ENCODE measurements at places on chromosomes 6 and 20. TPM values are rescaled to one million over a fixed set of nuclear protein-coding genes. Genes with fewer than 3 reads are reported as not detected.

- no peak for DNase-seq
- peaks cover 5% of the 10 kb centered on the region for H3K36me3 ChIP-seq
- no peaks in the 10 kb centered on the region for H3K27me3 ChIP-seq
- no peak overlapping the region for H3K27ac ChIP-seq
- H3K4me1 ChIP-seq, result no peaks in the 10 kb centered on the region
Measured at GRCh38 chr20:37236462-37236861, 25.2 kb downstream of the GHRH start.

Gene PACRG
- total RNA-seq, result 0.64 TPM

DNA sequence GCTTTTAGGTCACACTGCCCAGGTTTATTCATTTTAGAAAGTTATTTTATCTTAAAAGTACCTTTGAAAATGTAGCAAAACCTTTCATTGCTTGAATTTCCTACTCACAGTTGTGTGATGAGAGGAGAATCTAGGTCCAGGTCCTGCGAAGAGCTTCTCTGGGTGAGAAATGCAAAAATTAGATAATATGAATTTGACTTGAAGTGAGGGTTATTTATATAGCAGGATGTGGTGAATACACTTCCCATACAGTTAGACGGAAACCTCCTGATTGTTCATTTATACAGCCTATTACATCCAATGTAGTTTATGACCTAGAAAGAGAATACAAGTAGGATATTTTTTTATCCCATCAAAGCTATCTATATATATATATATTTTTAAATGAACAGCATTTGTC is 30.5 kb downstream of the CDKAL1 start:
- H3K4me1 ChIP-seq, result no peaks in the 10 kb centered on the region
- no peak for DNase-seq
- H3K27me3 ChIP-seq, result no peaks in the 10 kb centered on the region

DNA sequence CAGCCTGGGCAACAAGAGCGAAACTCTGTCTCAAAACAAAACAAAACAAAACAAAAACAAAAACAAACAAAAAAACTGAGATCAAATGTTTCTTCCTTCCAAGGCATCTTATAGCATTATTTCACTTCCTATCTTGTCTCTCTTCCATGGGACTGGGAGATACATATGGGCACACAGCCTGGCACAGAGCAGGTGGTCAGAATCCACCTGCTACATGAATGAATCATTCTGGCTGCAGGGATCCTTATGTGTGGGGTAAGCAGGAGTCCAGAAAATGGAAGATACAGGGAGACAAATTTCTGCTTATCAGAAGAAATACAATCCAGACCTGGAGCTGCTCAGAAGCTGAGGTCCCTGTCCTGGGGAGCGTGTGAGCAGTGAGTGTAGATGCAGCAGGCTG is 18.2 kb upstream of the CCM2L start:
- no peaks in the 10 kb centered on the region for H3K36me3 ChIP-seq
- no peak overlapping the region for H3K27ac ChIP-seq
- DNase-seq, result no peak
- no peaks in the 10 kb centered on the region for H3K4me1 ChIP-seq

GRCh38 chr20:46179862-46180261 is 61.7 kb downstream of the CD40 start:
- no peak for DNase-seq
- H3K27ac ChIP-seq, result no peak overlapping the region
- no peaks in the 10 kb centered on the region for H3K4me1 ChIP-seq
- H3K27me3 ChIP-seq, result peaks cover 3% of the 10 kb centered on the region
- H3K36me3 ChIP-seq, result no peaks in the 10 kb centered on the region

DNA sequence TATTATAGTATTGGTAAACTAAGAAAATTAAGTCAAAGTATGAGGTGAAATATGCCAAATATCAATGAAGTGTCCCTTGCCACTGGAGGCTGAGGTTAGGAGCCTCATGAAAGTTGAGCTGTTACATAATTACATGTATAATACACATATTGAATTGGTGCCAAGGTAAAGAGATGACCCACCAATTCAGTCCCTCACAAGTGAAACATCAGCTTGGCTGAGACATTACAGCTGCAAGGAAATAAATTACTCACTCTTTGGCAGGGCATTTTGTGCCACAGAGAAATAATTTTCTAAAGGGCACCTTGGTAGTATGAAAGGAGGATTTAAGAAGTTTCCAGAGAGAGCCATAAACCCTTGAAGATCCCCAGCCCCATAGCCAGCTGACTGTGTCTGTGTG is 127.4 kb downstream of the ADGRG6 start:
- H3K27ac ChIP-seq, result no peak overlapping the region
- no peaks in the 10 kb centered on the region for H3K27me3 ChIP-seq
- no peaks in the 10 kb centered on the region for H3K36me3 ChIP-seq
- no peak for DNase-seq
- no peaks in the 10 kb centered on the region for H3K4me1 ChIP-seq

DNA sequence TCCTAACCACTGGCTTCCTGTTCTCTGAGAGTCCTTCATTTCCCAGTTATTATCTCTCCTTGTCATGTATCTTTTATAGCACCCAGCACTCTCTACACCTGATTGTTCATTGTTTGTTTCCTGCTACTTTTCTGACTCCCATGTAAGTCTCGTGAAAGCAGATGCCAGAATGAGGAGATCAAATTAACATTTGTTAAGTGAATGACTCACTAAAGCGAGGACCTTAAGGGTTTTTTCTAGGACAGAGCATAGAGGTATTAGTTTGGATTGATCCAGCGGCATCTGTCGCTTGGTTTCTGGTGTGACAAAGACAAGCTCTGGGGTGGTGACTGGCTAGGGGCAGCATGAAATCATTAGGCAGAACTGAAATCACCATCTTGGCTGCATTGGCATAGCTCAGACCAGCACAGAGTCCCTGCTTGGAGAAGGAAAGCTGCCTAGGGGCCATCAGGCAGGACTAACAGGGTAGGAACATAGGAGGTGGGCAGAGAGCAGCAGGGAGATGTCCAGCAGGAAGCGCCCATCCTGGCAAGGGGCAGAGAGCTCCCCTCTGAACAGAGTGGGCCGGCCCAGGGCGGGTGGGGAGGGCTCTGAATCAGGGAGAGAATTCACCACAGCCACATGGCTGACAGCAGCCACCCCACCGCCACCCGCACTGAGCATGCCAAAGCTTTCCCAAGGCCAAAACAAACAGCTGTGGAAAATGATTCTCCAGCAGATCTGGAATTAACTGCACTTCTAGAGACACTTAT is 97.1 kb upstream of the CEP85L start:
- no peaks in the 10 kb centered on the region for H3K27me3 ChIP-seq
- H3K4me3 ChIP-seq, result peak overlapping the region; percentile 31
- DNase-seq, result no peak
- H3K27ac ChIP-seq, result no peak overlapping the region
- no peaks in the 10 kb centered on the region for H3K4me1 ChIP-seq

GRCh38 chr6:113115196-113115595 is 741.9 kb upstream of the MARCKS start:
- no peaks in the 10 kb centered on the region for H3K36me3 ChIP-seq
- no peaks in the 10 kb centered on the region for H3K27me3 ChIP-seq
- H3K27ac ChIP-seq, result no peak overlapping the region
- H3K4me1 ChIP-seq, result no peaks in the 10 kb centered on the region
- no peak for DNase-seq

DNA sequence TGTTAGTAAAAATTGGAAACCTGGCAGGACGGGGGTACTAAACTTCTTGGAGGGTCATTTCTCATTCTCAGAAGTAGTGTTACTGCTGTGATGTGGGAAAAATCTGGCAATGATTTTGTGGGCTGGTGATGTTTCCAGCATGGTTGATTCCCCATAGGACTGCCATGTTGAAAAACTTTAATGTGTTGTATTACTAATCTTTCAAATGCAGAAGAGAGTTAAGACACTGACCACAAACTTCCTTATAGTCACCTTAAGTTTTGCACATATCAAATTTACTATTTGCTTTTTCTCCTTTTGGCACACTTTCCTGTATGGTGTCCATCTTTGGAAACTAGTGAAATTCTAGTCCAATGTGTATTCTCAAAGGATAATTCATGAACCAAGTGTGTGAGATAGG is 236.2 kb upstream of the TAB2 start:
- H3K4me1 ChIP-seq, result no peaks in the 10 kb centered on the region
- H3K27me3 ChIP-seq, result no peaks in the 10 kb centered on the region
- H3K36me3 ChIP-seq, result no peaks in the 10 kb centered on the region
- no peak overlapping the region for H3K4me3 ChIP-seq

DNA sequence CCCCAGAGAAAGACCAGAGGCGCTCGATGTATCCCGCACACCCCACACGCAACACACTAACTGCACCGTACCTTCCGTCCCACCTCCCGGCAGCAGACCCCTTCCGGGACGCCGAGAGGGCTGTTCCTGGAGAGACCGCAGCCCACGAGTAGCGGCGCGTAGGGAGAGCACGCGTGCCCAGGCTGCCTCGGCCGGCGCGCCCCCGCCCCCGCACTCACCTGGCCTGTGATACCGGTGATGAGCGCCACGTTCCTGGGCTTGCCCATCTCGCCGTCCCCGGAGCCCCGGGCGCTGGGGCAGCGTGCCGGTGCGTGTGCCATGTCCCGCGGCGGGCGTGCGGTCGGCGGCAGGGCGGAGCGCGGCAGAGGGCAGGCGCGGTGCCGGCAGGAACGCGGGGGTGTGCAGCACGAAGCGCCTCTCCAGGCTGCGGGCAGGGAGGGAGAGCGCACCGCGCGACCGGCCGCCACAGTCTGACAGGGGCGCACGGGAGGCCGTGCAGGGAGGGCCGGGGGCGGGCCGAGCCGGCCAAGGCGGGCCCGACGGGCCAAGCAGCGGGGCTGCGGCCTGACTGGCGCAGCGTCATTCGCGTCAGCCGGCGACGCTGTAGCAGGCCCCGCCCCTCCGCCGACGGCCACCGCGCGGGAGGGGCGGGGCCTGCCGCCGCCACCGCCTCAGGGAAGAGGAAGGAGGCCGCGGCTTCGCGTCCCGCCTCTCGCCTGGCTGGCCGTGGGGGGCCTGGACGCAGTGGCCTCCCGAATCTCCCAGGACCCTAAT is at the start of gene GMDS:
Gene GMDS, minus strand, starts transcription at position 503 of the 774 bp plus-strand sequence.
- H3K36me3 ChIP-seq, result no peaks in the 10 kb centered on the region
- H3K27me3 ChIP-seq, result no peaks in the 10 kb centered on the region

GRCh38 chr20:53748821-53749421 is 155.3 kb upstream of the ZNF217 start:
- no peaks in the 10 kb centered on the region for H3K36me3 ChIP-seq
- no peaks in the 10 kb centered on the region for H3K4me1 ChIP-seq
- no peak overlapping the region for H3K4me3 ChIP-seq
- H3K27me3 ChIP-seq, result no peaks in the 10 kb centered on the region
- H3K27ac ChIP-seq, result no peak overlapping the region
- DNase-seq, result no peak

- DNase-seq, result peak; percentile 56
- H3K36me3 ChIP-seq, result no peaks in the 10 kb centered on the region
- H3K27ac ChIP-seq, result peak overlapping the region; percentile 60
- H3K27me3 ChIP-seq, result no peaks in the 10 kb centered on the region
Measured at GRCh38 chr6:137933696-137934095, 66.6 kb downstream of the TNFAIP3 start.

DNA sequence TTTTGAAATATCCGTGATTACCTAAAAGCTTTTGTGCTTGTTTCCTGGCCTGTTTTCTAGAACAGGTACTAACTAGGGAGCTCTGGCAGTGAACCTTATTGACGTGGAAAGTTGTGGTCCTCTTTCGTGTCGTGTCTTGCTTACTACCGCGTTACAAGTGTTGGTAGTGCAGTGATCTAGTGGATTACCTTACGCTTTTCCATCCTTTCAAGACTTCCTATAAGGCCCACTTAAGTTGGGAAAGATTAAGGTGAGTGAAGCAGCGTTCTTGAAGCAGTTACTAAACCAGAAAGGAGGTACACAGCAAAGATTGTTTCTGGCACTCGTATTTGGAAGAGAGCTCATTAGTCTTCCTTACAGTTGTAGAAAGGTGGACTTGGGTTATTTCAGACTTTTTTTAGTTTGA is 1.9 kb downstream of the PNRC1 start:
- peak overlapping the region; percentile 96 for H3K4me3 ChIP-seq
- H3K36me3 ChIP-seq, result no peaks in the 10 kb centered on the region
- DNase-seq, result no peak
- H3K27me3 ChIP-seq, result no peaks in the 10 kb centered on the region
- peak overlapping the region; percentile 100 for H3K27ac ChIP-seq
- H3K4me1 ChIP-seq, result peaks cover 3% of the 10 kb centered on the region

Gene LGSN
- not detected for total RNA-seq

DNA sequence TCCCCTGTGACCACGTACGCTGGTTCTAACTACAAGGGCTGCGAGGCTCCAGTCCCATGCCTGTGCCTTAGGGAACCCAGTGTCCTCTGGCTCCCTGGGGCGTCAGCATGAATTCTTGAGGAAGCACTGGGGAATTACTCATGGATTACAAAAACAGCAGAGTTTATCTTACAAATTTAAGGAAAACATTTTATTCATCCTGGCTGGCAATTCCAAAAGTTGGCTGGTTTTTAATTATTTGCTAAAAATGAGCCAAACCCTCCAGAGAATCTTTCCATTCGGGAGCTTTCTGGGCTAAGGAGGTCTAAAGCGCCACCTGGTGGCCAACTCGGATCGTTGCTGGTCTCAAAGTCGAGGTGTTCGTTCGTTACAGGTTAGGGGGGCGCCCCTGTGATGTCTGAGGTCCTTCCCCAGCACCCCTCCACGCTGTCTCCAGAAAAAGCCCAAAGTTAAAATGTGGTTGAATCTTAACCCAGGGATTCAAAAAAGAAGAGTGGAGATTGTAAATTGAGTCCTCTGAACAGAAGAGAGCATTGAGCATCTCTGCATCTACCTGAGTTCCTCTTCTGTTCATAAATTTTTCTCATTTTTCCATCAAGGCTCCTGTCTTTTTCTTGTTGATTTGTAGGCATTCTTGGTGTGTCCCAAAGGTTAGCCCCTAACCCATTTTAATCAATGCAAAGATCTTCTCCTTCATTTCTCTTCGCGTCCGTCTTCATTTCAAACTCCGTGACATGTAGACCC is 99.4 kb downstream of the BFSP1 start:
- H3K27ac ChIP-seq, result no peak overlapping the region
- no peak overlapping the region for H3K4me3 ChIP-seq

GRCh38 chr6:107972413-107973096 is 14.5 kb upstream of the SEC63 start:
- H3K36me3 ChIP-seq, result no peaks in the 10 kb centered on the region
- no peaks in the 10 kb centered on the region for H3K27me3 ChIP-seq
- no peaks in the 10 kb centered on the region for H3K4me1 ChIP-seq
- DNase-seq, result no peak
- no peak overlapping the region for H3K27ac ChIP-seq

GRCh38 chr6:39980839-39981580 is 46.7 kb upstream of the MOCS1 start:
- H3K27ac ChIP-seq, result peak overlapping the region; percentile 33
- no peaks in the 10 kb centered on the region for H3K4me1 ChIP-seq
- no peaks in the 10 kb centered on the region for H3K36me3 ChIP-seq
- H3K4me3 ChIP-seq, result no peak overlapping the region
- DNase-seq, result no peak
- H3K27me3 ChIP-seq, result no peaks in the 10 kb centered on the region

- no peaks in the 10 kb centered on the region for H3K36me3 ChIP-seq
- no peak overlapping the region for H3K4me3 ChIP-seq
- H3K27ac ChIP-seq, result peak overlapping the region; percentile 40
- H3K27me3 ChIP-seq, result no peaks in the 10 kb centered on the region
Measured at GRCh38 chr20:36017048-36017951, 48.9 kb downstream of the CNBD2 start.

- no peaks in the 10 kb centered on the region for H3K27me3 ChIP-seq
- no peaks in the 10 kb centered on the region for H3K36me3 ChIP-seq
- H3K4me1 ChIP-seq, result peaks cover 6% of the 10 kb centered on the region
- no peak overlapping the region for H3K4me3 ChIP-seq
- no peak overlapping the region for H3K27ac ChIP-seq
- no peak for DNase-seq
Measured at GRCh38 chr6:33407132-33407718, 3.6 kb upstream of the PHF1 start.

All from breast epithelium (tissue), 4 donors.